ENCODE measurements at places on chromosomes 5 and 9.

GRCh38 chr9:99083051-99083450 lies 21.9 kb upstream of the TGFBR1 start:
- no peak for DNase-seq

- no peak for DNase-seq
Measured at GRCh38 chr9:7169717-7170389, 412.1 kb downstream of the KDM4C start.

GRCh38 chr5:133709209-133709725 lies 96.9 kb upstream of the FSTL4 start:
- no peak for DNase-seq

DNA sequence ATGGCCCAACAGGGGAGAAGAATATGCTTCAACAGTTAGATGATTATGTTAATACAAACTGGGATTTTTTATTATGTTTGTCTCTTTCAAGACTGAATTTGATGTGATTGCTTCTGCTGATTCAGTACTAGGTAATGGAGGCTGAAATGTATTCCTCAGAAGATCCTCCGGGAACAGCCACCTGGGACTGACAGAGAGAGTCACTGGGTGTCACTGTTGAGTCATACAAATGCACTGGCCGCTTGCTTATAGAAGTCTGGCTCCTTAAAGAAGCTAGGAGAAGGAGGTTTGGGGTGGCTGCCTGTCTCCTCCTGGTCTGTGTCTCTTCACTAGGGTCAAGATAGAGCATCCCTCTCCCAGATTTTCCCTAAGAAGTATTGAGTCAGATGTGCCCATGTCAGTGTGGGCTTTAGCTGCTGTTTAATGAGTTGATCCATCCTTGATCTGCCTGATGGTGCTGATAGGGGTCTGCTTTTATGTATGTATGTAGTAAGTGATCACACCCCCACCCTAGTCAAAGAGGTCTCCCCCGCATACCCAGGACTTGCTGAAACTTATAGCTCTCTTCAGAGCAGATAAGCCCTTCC lies 773.4 kb downstream of the BRINP1 start:
- DNase-seq: no peak

DNA sequence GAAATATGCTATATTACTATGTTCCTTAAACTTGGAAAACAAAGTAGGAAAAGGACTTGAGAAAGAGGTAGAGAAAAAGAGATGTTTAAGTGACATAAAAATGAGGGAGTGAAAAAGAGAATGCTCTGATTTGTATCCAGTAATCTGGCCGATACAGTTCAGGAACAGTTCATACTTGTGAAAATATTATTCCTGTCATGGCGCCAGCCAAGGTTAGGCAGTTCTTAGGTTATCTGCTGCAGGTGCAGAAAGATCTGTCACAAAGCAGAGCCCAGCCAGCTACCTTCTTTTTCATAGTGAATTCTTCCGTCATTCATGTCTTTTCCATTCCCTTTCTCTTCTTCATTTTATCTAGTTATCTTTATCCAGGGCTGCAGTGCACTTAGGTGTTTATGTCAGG lies 256.3 kb downstream of the ADAMTSL1 start:
- DNase-seq: no peak

GRCh38 chr5:73940026-73940425 lies 314.0 kb downstream of the ARHGEF28 start:
- DNase-seq: no peak

- no peak for DNase-seq
Measured at GRCh38 chr5:11289733-11290132, 528.7 kb upstream of the DAP start.

GRCh38 chr5:54803471-54804011 lies 181.9 kb downstream of the ESM1 start:
- DNase-seq: no peak

DNA sequence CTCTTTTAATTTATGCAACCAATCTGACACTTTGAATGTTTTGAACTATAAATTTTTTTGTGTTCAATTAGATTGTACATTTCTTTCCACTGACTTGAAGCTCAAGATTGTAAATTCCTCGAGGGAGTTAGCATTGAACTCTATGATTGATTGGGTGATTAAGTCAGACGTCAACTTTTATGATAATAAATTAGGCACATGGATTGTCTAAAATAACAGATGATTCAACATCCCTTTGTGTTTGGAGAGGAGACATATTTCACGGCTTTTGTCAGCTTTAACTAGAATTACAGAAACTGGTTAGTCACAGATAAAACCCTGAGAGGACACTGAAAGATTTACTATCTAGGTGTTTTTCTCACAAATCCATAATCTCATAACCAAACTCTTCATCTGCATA lies 32.7 kb upstream of the TXNDC8 start:
- no peak for DNase-seq

- no peak for DNase-seq
Measured at GRCh38 chr5:168974082-168974481, 326.9 kb downstream of the SLIT3 start.

DNA sequence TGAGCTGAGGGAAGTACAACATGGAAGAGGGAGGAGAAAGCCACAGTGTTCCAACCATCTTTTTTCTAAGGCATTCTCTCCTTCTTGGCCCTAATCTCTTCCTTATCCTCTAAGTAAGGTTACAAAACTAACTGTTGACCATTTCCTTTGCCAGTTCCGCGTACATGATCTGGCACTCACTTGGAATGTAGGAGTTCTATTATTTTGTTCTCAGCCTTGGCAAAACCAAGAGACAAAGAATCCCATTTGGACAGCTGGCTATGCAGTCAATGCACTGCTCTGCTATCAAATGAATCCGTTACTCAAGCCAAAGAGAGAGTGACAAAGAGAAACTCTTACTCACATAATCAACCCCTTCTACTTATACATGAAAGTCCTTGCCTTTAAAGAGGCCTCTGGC lies 410.3 kb downstream of the DTWD2 start:
- DNase-seq: no peak

DNA sequence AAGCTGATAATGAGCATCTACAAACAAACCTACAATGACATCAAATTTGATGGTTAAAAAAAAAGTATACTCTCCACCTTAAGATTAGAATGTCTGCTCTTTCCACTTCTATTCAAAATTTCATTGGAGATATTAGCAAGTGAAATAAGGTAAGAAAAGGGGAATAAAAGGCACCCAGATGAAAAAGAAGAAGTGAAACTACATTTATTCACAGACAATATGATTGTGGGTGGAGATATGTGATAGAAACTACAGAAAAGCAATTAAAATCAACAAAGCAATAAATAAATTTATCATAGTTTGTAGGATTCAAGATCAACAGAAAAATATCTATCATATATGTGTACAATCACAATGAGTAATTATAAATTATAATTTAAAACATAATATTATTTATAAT lies 395.1 kb upstream of the CCNH start:
- DNase-seq: no peak

- DNase-seq: no peak
Measured at GRCh38 chr5:127940854-127941253, 142.7 kb upstream of the SLC12A2 start.

GRCh38 chr9:108884701-108885100 lies 22.6 kb downstream of the ACTL7A start:
- no peak for DNase-seq

GRCh38 chr9:132516911-132517310 lies 65.5 kb upstream of the BARHL1 start:
- no peak for DNase-seq

- no peak for DNase-seq
Measured at GRCh38 chr5:132181011-132181629, 46.5 kb downstream of the P4HA2 start.

- DNase-seq: no peak
Measured at GRCh38 chr9:129676975-129677374, 11.5 kb downstream of the PRRX2 start.

GRCh38 chr5:54311176-54311677 lies 854 bp upstream of the ARL15 start:
- DNase-seq: no peak

DNA sequence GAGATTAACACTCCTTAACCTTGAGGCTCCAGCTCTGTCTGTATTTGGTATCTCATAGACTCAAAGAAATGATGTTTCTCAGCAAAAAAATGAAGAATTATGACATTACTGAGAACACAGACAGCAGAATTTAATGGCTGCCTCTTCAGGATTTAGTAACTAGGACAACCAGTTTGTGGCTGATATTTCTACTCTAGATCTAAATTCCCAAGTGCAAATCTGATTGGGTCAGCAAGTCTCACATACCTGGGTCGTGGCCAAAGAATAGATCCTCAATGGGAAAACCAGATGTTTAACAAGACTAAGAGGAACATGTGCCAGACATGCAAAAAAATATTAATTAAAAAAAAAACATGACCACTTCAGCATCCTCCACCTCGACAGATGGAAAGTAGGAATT lies 608.9 kb downstream of the DTWD2 start:
- no peak for DNase-seq

DNA sequence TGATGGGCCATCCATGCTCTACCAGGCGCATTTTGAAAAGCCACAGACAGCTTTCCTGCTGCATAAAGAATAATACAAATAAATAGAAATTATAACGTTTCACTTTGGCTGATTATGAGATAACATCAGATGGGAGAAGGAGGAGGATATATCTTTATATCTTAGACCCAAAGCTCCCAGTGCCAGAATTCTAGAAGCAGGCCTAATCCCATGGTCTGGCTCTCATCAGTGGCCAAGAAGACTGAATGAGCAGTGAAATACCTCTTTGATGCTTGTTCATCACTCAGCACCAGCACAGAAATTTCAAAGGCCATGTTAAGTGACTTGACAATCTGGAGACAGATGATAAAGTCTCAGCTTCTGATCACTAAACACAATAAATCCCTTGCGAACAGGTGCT lies 107.6 kb downstream of the PPP2R2B start:
- no peak for DNase-seq

GRCh38 chr5:128671943-128672342 lies 133.9 kb upstream of the FBN2 start:
- DNase-seq: no peak

DNA sequence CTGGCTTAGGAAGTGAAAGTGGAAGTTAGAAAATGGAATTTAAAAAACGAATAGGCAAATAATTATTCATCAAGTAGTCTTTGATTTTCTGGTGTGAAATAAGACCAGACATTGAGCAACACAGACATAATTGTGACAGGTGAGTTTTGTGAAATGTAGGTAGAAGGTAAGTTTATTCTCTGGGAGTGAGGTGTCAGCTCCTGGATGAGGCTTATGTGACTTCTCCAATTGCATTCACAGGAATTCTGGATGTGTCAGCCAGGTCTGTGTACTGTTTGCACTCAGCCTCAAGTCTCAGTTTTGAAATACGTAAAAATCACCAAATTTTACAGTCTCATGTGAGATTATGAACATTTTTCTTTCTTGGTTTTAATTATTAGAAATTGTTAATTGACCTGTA lies 537.6 kb downstream of the CETN3 start:
- DNase-seq: no peak

- no peak for DNase-seq
Measured at GRCh38 chr5:141747152-141748141, 65.4 kb upstream of the ARAP3 start.

- DNase-seq: no peak
Measured at GRCh38 chr5:127981498-127981897, 102.1 kb upstream of the SLC12A2 start.

- no peak for DNase-seq
Measured at GRCh38 chr9:72494051-72494450, 27.4 kb upstream of the TMC1 start.

DNA sequence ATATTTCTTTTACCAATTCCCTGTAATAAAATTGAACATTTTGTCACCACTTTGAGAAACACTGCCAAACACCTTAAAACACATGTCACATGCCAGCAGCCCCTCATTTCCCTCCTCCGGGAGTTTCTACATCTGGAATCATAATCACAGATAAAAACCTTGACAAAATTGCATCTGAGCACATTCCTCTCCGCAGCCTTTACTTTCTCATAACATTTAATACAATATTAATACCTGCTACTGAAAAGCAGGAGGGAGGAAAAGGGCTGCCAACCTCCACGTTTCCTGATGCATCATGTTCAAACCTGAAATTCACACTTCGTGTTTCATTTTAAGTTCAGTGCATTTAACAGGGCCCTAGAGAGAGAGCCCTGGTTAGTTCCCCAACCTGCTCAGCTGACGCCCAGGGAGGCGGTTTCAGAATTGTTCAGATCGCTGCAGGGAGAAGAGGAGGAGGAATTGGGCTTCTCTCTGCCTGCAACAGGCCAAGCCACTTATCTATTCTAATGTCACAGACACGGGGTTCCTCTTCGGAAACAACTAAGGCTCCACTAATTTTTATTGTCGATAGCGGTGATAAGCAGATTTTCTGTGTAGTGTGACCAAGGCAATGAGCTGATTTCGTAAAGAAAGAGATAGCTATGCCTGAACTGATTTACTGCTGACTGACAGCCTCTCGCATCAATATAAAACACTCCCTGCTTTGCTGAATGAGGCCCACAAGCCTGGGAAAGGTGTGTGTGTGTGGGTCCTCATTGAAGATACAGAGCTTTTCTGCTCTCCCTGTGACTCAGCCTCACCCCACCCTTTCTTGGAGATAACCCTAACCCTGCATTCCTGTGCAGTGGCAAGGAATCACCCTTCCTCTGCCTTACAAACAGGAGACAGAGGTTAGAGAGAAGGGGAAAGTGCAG lies 4.9 kb upstream of the LHX2 start:
- DNase-seq: no peak

GRCh38 chr9:92774274-92774673 lies 9.6 kb upstream of the BICD2 start:
- DNase-seq: no peak

DNA sequence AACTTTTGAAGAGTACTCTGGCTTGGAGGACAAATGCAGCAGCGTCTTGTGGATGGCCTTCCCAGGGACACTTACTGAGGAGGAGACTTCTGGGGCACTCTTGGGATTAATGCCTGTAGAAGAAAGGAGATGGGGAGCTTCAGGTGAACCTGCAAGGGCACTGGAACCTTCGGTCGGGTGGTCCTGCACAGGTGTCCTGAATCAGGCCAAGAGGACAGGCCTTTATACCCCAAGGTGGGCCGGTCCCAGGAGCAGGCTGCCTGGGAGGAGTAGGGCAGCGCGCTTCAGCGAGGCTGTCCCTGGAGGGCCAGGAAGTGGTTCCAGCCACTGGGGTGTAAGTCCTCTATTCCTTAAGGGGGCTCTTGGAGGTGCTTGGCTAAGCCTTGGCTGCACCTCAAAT lies 27.9 kb downstream of the GADD45G start:
- no peak for DNase-seq

DNA sequence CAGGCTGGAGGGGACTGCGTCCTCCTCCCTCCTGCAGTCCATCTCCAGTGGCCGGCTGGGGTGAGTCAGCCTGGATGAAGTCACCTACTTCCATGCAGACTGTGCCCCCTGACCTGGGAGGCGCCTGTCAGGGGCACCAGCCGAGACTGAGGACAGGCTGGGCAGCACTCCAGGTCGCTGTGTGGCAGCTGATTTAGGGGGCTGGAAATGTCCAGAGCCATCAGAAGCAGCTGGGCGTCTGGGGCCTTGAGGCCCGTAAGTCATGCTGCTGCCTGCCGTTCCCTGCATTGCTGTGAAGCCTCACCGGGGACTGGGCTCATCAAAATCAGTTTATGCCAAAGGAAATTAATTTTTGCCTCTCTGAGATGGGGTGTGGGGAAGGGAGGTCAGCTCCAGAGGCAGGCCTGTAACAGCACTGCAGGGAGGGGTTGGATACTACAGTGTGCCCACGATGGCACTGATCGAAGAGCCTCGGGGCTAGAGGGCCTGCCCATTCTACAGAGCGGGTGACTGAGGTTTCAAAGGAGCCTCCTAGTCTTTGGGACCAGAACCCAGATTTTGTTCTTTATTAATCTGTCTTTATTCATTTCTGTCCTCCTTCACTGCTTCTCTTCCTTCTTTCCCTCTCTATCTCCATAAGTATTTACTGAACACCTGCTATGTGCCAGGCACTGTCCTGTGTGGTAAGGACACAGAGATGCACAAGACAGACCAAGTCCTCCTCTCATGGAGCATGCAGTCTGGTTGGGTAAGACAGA lies 70.4 kb upstream of the PSD2 start:
- DNase-seq: no peak
